ENCODE measurements at places on chromosomes 6 and 20. TPM values are rescaled to one million over a fixed set of nuclear protein-coding genes. Genes with fewer than 3 reads are reported as not detected.

SOBP gene
- total RNA-seq, result 15.8 TPM

PSMB1 gene
- 234 TPM for total RNA-seq

PACRG gene
- 2.9 TPM for total RNA-seq

TGM6 gene
- not detected for total RNA-seq

NFYA gene
- total RNA-seq, result 48.3 TPM

RSPH9 gene
- total RNA-seq, result 1.9 TPM

KIF25 gene
- total RNA-seq, result 0.28 TPM

CCN6 gene
- 0.62 TPM for total RNA-seq

C4A gene
- total RNA-seq, result 196 TPM

PRSS35 gene
- total RNA-seq, result not detected

BNIP5 gene
- total RNA-seq, result not detected

ADRM1 gene
- 207 TPM for total RNA-seq

RIMS4 gene
- 61.9 TPM for total RNA-seq

FNDC11 gene
- total RNA-seq, result 12.1 TPM

PEX3 gene
- 16.0 TPM for total RNA-seq

DPPA5 gene
- total RNA-seq, result not detected

CDH22 gene
- total RNA-seq, result 1.9 TPM

IRAK1BP1 gene
- 5.0 TPM for total RNA-seq

TMC2 gene
- 0.23 TPM for total RNA-seq

MUCL3 gene
- total RNA-seq, result not detected

SULF2 gene
- 82.0 TPM for total RNA-seq

NKX2-2 gene
- 0.14 TPM for total RNA-seq

SOX18 gene
- total RNA-seq, result 4.7 TPM

HDDC2 gene
- 50.4 TPM for total RNA-seq

CALHM5 gene
- total RNA-seq, result 1.8 TPM

ASCC3 gene
- 27.6 TPM for total RNA-seq

RIPOR2 gene
- total RNA-seq, result 16.1 TPM

LRRN4 gene
- total RNA-seq, result 0.68 TPM

PSORS1C2 gene
- total RNA-seq, result not detected

FERMT1 gene
- 9.0 TPM for total RNA-seq

SLC24A3 gene
- total RNA-seq, result 4.6 TPM

SPATA25 gene
- 2.0 TPM for total RNA-seq

SMOC2 gene
- total RNA-seq, result 17.8 TPM

KIF13A gene
- total RNA-seq, result 36.8 TPM

FBXL4 gene
- total RNA-seq, result 21.6 TPM

RRAGD gene
- 22.7 TPM for total RNA-seq

CDH4 gene
- 2.2 TPM for total RNA-seq

OR2B6 gene
- total RNA-seq, result not detected

IPCEF1 gene
- 6.1 TPM for total RNA-seq

ZNF337 gene
- 16.0 TPM for total RNA-seq

WASF1 gene
- 8.0 TPM for total RNA-seq

MAS1 gene
- not detected for total RNA-seq

KHDC1L gene
- total RNA-seq, result 4.7 TPM

ANGPT4 gene
- total RNA-seq, result 0.27 TPM

PDE7B gene
- total RNA-seq, result 6.3 TPM

OARD1 gene
- total RNA-seq, result 27.2 TPM

TNF gene
- total RNA-seq, result not detected

SMAP1 gene
- 30.3 TPM for total RNA-seq

C20orf96 gene
- 16.1 TPM for total RNA-seq

FAM83B gene
- 4.0 TPM for total RNA-seq

APCDD1L gene
- 0.46 TPM for total RNA-seq

FAM83D gene
- 12.6 TPM for total RNA-seq

MRPL14 gene
- total RNA-seq, result 35.7 TPM

SIRPB1 gene
- total RNA-seq, result not detected

HSD17B8 gene
- total RNA-seq, result 21.9 TPM

RTEL1 gene
- total RNA-seq, result 42.6 TPM

C20orf141 gene
- total RNA-seq, result not detected

HIVEP2 gene
- 15.8 TPM for total RNA-seq

Measured in prostate gland (tissue), 2 donors.